ENCODE measurements at places on chromosomes 12 and 14.

DNA sequence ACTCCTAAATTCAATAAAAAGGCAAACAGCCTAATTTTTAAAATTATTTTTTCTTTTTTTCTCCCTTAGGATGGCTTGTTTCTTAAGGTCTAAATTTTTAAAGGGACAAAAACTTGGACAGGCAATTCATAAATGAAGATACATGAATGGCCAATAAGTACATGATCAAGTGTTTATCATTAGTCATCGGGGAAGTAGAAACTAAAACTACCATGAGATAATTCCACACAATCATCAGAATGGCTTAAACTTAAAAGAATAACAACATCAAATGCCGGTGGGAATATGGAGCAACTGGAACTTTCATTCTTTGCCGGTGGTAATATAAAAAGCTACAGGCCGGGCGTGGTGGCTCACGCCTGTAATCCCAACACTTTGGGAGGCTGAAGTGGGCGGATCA, 29.1 kb downstream of the MOK start:
- no peak for DNase-seq

GRCh38 chr12:466039-466438, 6.3 kb downstream of the B4GALNT3 start:
- DNase-seq = no peak

DNA sequence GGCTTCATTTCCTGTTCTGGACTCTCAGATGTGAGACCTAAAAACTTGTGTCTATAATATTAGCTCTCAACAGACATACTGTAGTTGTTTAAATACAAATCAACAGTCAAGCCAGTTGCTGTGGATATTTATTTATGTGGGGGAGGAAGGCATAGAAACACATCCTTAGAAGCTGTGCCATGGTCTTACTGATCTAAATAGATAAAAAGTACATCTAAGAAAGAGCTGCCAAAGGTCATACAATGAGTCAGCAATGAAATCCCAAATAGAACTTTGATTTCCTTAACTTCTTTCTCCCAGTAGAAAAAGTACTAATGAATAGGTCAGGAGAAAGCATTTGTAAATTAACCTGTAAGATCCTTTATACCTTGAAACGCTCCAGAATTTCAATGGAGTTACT, 185.1 kb downstream of the AKAP6 start:
- DNase-seq = no peak

- DNase-seq = no peak
Observed at GRCh38 chr12:29275834-29276233, 105.1 kb downstream of the ERGIC2 start.

DNA sequence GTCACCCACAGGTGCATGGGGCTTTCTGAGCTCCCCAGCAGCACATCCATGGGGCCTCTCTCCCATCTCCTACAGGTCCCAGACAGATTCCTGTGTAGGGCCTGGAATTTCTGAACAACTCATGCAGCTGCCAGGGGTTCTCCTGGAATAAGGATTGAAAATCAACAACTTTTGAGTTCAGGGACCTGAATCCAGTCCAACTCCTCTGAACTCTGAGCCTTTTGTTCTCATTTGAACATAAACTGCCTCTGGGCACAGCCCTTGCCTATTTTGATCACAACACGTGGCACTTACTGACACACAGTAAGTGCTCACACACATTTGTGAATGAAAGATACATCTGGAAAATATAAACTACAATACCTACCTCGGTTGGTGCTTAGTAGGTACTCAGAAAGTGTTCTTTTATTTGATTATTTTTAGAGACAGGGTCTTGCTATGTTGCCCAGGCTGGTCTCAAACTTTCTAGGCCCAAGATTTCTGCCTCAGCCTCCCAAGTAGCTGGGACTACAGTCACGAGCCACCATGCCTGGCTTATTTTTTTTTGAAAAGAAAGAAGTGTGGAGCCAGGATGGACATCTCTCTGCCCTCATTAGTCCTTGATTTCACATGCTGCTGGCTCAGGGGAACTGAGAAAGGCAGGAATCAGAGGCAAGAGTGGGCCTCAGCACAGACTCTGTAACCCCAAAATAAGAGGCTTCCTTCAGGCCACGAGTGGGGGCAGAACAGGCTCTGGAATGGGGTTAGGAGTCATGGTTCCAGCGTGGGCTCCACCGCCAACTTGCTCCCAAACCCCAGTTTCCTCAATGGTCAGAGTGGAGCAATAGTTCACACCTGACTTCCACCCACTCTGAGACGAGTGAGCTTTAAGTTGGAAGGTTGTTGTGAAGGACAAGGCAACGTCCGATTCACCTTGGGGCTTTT, 27.0 kb downstream of the SYNE3 start:
- DNase-seq = no peak

GRCh38 chr12:131054345-131055092, 100.8 kb downstream of the ADGRD1 start:
- DNase-seq = no peak

DNA sequence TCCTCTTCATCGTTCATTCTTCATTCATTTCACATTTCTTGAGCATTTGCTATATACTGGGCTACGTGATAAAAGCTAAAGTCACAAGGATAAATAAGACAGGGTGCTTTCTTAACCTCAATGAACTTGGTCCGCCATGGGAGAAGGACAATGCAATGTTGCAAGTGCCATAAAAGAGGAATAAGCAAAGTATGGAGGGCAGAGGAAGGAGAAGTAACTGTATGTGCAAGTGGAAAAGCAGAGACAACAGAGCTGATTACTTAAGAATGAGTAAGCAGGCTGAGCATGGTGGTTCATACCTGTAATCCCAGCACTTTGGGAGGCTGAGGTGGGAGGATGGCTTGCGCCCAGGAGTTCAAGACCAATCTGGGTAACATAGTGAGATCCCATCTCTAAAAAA, 14.4 kb downstream of the AREL1 start:
- no peak for DNase-seq

DNA sequence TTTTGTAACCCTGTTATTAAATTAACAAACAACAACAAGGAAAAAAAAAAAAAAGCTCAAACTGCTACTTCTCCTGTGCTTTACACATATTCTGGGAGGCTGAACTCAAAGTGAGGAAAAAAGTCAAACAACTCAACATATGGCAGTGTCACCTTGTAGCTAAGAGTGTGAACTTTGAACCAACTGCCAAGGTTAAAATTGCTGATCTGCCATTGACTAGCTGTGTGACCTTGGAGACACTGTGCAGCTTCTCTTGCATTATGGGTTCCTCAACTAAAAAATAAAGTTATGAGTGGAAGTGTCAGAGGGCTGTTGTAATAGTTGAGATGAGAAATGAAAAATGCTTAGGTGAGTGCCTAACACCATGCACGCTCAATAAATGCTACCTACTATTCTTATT, 34.2 kb downstream of the STXBP6 start:
- DNase-seq = no peak

- DNase-seq = no peak
Observed at GRCh38 chr12:42267413-42268190, 29.6 kb upstream of the YAF2 start.

DNA sequence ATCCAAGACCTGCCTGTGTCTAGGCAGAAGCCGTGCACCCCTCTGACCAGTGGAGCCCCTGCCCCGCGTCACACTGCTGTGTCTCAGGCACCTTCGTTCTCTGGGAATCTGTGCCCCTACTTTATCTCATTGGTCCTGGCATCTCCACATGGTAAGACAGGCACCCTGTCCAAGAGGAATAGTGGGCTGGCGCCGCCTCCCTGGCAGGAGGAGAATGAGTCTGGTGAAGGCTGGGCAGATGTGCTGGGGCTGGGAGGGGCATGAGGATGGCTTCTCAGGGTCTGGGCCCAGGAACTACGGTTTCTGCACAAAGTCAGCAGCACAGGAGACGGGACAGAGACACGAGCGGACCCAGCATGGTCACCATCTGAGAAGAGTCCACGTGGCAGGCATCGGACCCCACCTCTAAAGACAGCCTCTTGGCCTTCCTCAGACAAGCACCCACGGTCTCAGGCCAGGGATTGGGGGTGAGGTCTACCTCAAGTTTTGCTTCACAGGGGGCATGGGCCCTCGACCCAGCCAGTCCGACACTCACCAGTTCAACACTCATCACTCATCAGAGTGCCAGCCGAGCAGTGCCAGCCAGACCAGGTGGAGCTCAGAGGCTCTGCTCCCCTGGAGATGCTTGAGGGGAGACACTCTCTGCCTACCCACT, 306.7 kb downstream of the ADGRD1 start:
- DNase-seq = no peak

DNA sequence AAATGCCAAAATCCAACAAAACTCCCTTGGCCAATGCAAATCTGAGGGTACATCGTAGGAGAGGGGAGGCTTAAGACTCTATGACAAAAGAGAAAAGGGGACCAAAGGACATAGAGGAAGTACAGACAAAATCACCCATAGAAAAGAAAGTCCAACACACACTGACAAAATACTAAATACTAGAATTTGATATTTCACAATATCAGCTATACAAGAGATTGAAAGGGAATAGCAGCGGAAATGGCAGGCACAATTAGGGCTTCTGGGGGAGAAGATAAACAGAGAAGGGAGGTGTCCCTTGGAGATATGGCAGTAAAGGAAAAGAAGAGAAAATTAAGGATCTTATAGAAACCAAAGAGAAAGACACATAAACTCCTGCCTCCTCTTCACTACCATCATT, 29.0 kb downstream of the ATP2B1 start:
- DNase-seq = no peak

DNA sequence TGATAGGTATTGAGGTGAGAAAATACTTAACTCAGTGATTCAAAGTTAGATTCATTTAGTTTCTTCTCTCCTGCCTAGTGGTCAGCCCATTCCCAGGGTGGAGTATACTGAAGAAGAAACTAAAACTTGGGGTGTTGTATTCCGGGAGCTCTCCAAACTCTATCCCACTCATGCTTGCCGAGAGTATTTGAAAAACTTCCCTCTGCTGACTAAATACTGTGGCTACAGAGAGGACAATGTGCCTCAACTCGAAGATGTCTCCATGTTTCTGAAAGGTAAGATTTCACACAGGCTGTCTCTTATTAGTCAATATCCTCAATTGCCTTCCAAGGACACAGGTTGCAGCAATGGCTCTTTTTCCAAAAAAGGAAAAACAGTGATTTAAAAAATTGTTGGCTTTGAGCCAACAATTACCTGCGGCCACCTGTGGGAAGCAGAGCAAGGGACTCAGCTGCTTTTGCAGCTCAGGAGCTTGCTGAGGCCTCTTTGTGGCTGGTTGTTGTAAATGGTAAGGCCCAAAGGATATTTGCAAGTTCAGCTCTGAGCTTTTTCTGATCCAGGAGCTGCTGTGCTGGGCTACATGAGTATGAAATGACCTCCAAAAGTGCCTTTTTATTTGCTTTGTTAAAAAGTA, 33.9 kb downstream of the TPH2 start:
- DNase-seq = no peak

DNA sequence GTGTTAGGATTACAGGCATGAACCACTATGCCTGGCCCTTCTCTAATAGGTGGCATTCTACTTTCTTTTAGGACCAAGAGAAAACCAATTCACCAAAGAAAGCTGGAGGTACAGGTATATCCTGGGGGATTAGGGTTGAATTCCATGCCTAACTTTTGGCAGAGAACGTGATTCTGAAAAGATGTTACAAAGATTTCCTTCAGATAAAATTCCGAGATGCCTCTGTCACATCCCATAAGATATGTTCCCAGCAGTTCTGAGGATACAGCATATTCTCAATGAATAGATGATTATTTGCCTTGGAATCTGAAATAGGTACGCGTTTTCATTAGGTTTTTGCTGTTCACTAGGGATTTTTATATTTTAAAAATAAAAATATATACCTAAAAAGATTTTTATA, 111.9 kb upstream of the KRAS start:
- DNase-seq = no peak

GRCh38 chr14:75323571-75323970, 44.9 kb downstream of the FOS start:
- DNase-seq = no peak

DNA sequence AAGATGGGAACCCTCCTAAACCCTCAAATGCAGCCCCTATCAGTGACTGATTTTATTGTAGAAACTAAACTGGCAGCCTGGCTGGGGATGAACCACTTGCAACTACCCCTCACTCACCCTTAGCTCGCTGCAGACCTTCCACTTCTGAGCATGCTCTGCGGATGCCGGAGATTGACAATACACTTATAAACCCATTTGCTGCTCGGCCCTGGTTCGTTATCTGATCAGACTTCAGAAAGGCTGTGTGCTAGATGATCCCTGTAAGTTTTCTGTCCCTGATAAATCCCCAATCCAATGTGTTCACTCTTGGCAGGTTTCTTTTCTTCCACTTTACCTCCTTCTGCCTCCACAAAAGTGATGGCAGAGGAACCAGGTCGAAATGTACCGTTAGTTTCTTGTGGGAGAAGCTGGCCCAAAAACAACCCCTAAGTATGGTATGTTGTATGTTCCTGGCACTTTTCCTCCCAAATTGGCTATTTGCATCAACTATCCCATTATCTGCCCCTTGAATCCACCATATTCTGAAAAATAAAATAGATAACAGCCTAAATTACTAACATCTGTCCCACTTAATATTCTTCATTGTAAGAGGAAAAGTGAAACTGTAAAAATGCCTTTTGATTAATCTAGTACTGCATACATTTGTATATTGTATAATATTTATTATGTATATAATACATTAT, 18.8 kb downstream of the RPH3A start:
- no peak for DNase-seq

DNA sequence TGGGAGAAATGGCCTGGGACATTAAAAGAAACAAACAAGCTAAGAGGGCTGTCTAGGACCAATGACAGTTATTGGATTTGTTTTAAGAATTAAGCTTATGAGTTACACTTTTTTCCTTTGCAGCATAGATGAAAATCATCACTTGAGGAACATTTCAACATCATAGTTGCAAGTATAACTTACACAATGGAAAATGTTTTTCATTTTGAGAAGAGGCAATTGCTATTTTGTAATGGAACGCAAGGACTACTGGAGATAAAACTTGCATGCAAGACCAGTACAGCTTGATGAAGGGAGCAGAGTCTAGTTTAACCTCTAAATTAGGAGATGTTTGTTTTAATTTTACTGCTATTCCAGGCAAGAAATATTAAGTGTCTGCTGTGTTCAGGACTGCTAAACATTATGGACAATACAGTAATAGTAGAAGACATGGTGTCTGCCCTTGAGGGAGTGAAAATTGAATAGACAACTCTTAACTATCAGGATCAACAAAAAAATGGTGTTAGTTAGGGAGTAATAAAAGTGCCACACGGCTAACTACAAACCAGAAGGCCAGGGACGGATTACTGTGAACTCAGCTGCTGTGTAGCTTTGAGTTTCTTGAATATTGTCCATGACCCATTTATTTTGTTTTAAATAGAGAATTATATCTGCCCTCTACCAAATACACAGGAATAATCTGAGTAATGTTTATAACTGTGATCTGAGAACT, 374.5 kb downstream of the RAD51B start:
- DNase-seq = no peak

DNA sequence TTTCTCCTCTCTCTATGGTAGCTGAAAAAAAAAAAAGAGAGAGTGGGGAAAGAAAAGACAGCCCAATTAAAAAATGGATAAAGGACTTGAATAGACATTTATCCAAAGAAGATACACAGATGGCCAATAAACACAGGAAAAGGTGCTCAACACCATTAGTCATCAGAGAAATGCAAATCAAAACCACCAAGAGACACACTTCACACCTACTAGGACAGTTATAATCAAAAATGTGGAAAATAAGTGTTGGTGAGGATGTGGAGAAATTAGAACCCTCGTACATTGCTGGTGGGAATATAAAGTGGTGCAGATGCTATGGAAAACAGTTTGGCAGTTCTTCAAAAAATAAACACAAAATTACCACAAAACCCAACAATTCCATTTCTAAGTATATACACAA, 172.4 kb upstream of the GRIN2B start:
- DNase-seq = no peak

GRCh38 chr14:59374048-59374447, 91.1 kb downstream of the GPR135 start:
- DNase-seq = no peak

Data from hindlimb muscle (tissue), 1 donor.